ENCODE measurements at places on chromosomes 7 and 10. TPM values are rescaled to one million over a fixed set of nuclear protein-coding genes. Genes with fewer than 3 reads are reported as not detected.

Gene LIPF
- not detected for total RNA-seq

GRCh38 chr7:121579639-121580038 is 183.5 kb upstream of the FAM3C start:
- DNase-seq: no peak
- H3K36me3 ChIP-seq: no peaks in the 10 kb centered on the region
- H3K4me1 ChIP-seq: no peaks in the 10 kb centered on the region
- H3K27ac ChIP-seq: no peak overlapping the region
- no peak overlapping the region for H3K4me3 ChIP-seq
- H3K27me3 ChIP-seq: peaks cover 8% of the 10 kb centered on the region

DNA sequence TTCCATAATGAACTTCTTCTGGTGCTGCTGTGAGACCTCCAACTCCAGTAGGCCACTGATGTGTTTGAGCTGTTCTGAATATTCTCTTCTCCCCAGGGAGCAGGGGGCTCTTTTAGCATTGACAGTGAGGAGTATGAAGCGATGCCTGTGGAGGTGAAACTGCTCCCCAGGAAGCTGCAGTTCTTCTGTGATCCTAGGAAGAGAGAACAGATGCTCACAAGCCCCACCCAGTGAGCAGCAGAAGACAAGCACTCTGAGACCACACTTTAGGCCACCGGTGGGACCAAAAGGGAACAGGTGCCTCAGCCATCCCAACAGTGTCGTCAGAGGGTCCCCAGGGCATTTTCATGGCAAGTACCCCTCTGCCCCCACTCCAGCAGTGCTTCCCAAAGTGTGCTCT is 49.3 kb downstream of the DENND11 start:
- H3K27ac ChIP-seq: no peak overlapping the region
- H3K36me3 ChIP-seq: peaks cover 2% of the 10 kb centered on the region
- no peak for DNase-seq

Gene AOC1
- not detected for total RNA-seq

DNA sequence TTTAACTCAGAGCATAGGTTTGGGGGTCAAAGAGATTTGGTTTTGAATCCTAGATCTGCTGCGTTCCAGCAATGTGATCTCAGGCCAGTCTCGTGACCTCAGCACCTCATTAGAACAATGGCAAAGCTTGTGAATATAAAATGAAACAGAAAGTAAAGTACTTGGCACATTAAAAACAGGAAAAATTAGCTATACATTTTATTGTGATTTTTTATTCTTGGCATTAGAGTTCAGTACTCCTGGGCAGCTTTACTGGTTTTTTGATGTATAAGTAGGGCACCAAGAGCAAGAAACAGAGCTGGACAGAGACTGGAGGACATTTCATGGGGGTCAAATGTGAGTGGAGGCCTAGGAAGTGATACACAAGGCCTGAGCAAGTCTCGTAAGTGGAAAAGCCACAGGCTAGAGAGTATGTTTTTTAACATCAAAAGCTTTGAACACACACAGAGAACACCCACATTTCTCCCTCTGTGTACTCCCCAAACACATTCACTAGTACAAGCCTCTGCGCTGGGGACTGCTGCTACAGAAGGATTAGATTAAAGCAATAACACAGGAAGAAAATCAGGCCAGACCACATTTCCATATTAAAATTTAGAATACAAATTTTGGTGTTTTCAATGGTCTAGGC is 157.2 kb upstream of the SLC25A13 start:
- H3K27ac ChIP-seq: peak overlapping the region; percentile 96
- H3K4me1 ChIP-seq: peaks cover 13% of the 10 kb centered on the region
- DNase-seq: no peak

DNA sequence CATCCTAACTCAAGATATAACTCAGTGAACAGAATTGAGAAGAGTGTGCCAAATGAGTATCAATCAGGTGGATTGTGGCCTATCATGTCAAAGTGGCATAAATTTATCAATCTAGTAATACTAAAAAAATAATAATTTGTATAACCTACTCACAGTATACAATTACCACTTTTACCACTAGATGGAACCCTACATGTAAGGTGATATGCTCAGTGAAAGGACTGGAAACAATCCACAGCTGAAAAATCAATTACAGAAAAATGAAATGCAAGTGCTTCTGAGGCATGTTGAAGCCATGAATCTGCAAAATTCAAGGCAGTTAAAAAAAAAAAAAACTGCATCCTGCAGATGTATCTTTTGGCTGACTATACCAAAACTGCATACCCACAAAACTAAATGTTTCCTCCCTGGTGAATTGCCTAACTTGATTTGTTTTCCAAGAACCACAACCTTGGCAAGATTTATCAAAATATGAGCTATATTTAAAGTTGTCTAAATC is 13.9 kb downstream of the ARHGAP19 start:
- no peaks in the 10 kb centered on the region for H3K27me3 ChIP-seq
- no peaks in the 10 kb centered on the region for H3K36me3 ChIP-seq

- H3K27ac ChIP-seq: peak overlapping the region; percentile 39
- no peak for DNase-seq
- H3K27me3 ChIP-seq: no peaks in the 10 kb centered on the region
These were observed 334.8 kb upstream of the GALNT17 start for GRCh38 chr7:70797109-70797514.

Gene PRPS1L1
- not detected for total RNA-seq

- no peak overlapping the region for H3K27ac ChIP-seq
- H3K27me3 ChIP-seq: peaks cover 9% of the 10 kb centered on the region
- no peak for DNase-seq
- no peaks in the 10 kb centered on the region for H3K36me3 ChIP-seq
- no peak overlapping the region for H3K4me3 ChIP-seq
- no peaks in the 10 kb centered on the region for H3K4me1 ChIP-seq
These were observed 300.8 kb downstream of the GRID1 start for GRCh38 chr10:86065711-86066251.

Gene KNDC1
- total RNA-seq: 0.28 TPM

DNA sequence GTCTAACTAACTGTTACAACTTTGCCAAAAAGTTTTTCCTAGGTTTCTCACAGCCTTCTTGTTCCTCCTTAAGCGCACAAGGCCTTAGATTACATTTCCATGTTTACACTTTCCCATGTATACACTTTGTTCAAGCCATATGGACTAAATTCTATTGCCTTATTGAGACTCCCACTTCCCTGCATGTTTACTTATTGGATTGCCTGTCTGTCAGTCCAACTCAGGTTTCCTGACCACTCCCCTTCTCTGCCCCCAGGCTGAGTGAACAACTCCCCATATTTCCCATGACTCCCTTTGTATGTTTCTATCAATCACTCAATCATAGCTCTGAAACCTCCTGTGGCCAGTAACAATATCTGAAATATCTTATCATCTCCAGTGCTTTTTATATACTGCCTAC is 43.0 kb downstream of the SLC25A40 start:
- peaks cover 4% of the 10 kb centered on the region for H3K36me3 ChIP-seq
- H3K4me3 ChIP-seq: no peak overlapping the region
- no peak overlapping the region for H3K27ac ChIP-seq
- no peaks in the 10 kb centered on the region for H3K4me1 ChIP-seq
- no peak for DNase-seq
- H3K27me3 ChIP-seq: no peaks in the 10 kb centered on the region

- no peak overlapping the region for H3K27ac ChIP-seq
- no peak overlapping the region for H3K4me3 ChIP-seq
- DNase-seq: no peak
- H3K4me1 ChIP-seq: no peaks in the 10 kb centered on the region
These were observed 8.7 kb upstream of the GRIFIN start for GRCh38 chr7:2484868-2485267.

GRCh38 chr10:124369986-124370385 is 48.7 kb downstream of the OAT start:
- no peaks in the 10 kb centered on the region for H3K4me1 ChIP-seq
- H3K27ac ChIP-seq: no peak overlapping the region
- no peaks in the 10 kb centered on the region for H3K36me3 ChIP-seq

DNA sequence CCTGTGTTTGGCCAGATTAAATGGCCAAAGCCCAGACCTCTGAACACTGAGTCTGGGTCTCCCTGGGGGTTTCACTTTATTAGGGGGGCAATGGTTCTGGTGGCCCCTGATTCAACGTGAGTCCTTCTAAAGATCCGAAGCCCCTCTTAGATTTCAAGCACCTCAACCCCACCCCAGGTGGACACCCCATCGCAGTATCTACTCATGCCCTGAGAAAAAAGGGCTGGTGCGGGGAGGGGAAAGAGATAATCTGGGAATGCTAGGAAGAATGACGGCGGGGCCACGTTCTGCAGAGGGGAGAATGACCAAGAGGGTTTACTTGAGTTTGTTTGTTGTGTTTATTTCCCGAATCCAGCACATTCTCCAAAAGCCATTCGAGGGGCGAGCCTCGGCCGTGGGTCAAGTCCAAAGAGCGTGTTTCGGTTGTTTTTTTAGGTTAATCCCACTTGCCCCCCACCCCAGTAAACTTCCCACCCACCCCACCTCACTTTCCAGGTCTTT is 832 bp downstream of the PDLIM1 start:
- H3K27me3 ChIP-seq: peaks cover 61% of the 10 kb centered on the region
- DNase-seq: no peak
- H3K36me3 ChIP-seq: no peaks in the 10 kb centered on the region
- peak overlapping the region; percentile 63 for H3K4me3 ChIP-seq

Gene ADAM22
- total RNA-seq: 2.5 TPM

- H3K36me3 ChIP-seq: peaks cover 9% of the 10 kb centered on the region
- H3K4me3 ChIP-seq: peak overlapping the region; percentile 71
- H3K4me1 ChIP-seq: peaks cover 58% of the 10 kb centered on the region
- no peak overlapping the region for H3K27ac ChIP-seq
- DNase-seq: no peak
These were observed 106.5 kb upstream of the INSIG1 start for GRCh38 chr7:155191137-155191536.

Gene C10orf71
- not detected for total RNA-seq

Gene CUBN
- total RNA-seq: 0.76 TPM

DNA sequence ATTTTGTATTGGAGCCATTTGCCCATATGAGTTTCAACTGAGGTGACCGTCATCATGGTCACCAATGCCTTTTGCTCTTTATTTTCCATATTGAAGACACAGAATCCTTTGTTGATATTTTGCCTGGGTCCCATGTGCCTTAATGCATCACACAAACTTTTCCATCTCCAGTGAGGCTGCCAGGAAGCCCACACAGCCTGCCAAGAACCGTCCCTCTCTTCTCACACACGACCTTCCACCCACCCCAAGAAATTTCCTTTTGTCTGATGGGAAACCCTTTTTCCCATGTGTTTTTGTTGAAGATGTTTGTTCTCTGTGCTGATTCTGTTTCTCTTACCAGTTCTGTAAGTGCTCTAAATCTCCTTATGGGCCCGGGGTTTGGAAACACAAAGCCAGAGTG is 168.9 kb downstream of the CSTF2T start:
- H3K27me3 ChIP-seq: no peaks in the 10 kb centered on the region
- H3K4me3 ChIP-seq: no peak overlapping the region
- no peak overlapping the region for H3K27ac ChIP-seq
- DNase-seq: no peak
- H3K4me1 ChIP-seq: no peaks in the 10 kb centered on the region
- H3K36me3 ChIP-seq: no peaks in the 10 kb centered on the region

Gene UCMA
- not detected for total RNA-seq

Gene SHH
- total RNA-seq: 0.10 TPM

DNA sequence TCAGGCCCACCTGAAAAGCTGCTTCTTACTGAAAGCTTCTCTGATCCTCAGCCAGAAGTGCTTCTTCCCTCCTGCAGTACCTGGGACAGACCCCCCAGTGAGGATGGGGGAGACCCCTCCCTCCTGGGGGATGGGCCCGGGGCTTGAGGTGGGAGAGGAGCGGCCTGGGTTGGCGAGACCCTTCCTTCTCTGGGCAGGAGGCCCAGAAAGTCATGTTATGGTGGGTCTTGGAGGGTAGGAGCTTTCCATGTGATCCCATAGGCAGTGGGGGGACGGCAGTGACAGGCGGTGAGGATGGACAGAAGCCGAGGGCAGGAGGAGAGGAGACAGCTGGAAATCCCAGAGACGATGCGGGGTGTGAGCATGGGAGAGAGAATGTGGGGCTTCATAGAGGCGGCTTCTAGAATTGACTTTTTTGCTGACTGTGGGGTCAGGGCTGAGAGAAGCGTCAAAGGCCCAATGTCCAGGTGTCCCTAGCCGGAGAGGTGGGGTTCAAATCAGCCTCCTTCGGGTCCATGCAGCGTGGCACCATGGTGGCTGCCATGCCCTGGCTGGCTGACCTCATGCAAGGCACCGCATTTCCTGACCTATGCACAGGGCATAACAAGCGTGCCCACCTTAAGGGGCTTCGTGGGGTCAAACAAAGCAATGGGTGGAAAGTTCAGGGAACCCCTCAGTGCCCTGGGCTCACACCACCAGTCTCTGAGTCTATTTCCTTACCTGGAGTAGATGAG is 154.0 kb downstream of the UBE2H start:
- no peak for DNase-seq
- no peaks in the 10 kb centered on the region for H3K36me3 ChIP-seq
- H3K4me3 ChIP-seq: no peak overlapping the region
- no peaks in the 10 kb centered on the region for H3K4me1 ChIP-seq

GRCh38 chr10:96089670-96090462 is 40.2 kb upstream of the ZNF518A start:
- H3K36me3 ChIP-seq: peaks cover 2% of the 10 kb centered on the region
- peaks cover 3% of the 10 kb centered on the region for H3K4me1 ChIP-seq
- peak overlapping the region; percentile 93 for H3K4me3 ChIP-seq
- peaks cover 31% of the 10 kb centered on the region for H3K27me3 ChIP-seq
- DNase-seq: peak; percentile 93
- H3K27ac ChIP-seq: peak overlapping the region; percentile 98

GRCh38 chr7:117630907-117631564 is 151.2 kb downstream of the CFTR start:
- H3K36me3 ChIP-seq: no peaks in the 10 kb centered on the region
- no peak overlapping the region for H3K27ac ChIP-seq
- no peak for DNase-seq
- no peak overlapping the region for H3K4me3 ChIP-seq

Gene IFIT1
- 2.7 TPM for total RNA-seq

Gene TMEM184A
- not detected for total RNA-seq

GRCh38 chr7:24951441-24951980 is 28.5 kb downstream of the OSBPL3 start:
- DNase-seq: no peak
- no peak overlapping the region for H3K27ac ChIP-seq
- no peaks in the 10 kb centered on the region for H3K36me3 ChIP-seq
- H3K4me3 ChIP-seq: no peak overlapping the region

GRCh38 chr10:124672181-124672638 is 72.0 kb downstream of the FAM53B start:
- peaks cover 5% of the 10 kb centered on the region for H3K36me3 ChIP-seq
- H3K27me3 ChIP-seq: no peaks in the 10 kb centered on the region
- H3K4me3 ChIP-seq: peak overlapping the region; percentile 42
- DNase-seq: no peak

DNA sequence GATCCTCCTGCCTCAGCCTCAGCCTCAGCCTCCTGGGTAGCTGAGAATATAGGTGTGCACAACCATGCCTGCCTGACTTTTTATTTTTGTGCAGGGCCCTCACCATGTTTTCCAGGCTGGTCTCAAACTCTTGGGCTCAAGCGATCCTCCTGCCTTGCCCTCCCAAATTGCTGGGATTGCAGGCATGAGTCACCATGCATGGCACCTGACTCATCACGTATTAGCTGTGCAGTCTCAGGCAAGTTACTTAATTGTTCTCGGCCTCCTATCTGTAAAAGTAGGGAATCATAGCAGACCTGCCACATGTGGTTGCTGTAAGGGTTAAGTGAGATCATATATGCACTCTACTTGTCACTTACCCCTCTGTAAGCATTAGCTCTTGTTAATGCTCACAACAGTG is 117.2 kb downstream of the ANLN start:
- H3K4me1 ChIP-seq: no peaks in the 10 kb centered on the region
- H3K36me3 ChIP-seq: peaks cover 5% of the 10 kb centered on the region
- H3K27ac ChIP-seq: no peak overlapping the region
- H3K4me3 ChIP-seq: no peak overlapping the region
- peaks cover 12% of the 10 kb centered on the region for H3K27me3 ChIP-seq

- H3K27ac ChIP-seq: no peak overlapping the region
- H3K27me3 ChIP-seq: no peaks in the 10 kb centered on the region
- no peaks in the 10 kb centered on the region for H3K36me3 ChIP-seq
- DNase-seq: no peak
These were observed 335.4 kb downstream of the PTPRN2 start for GRCh38 chr7:158252081-158252836.

Measured in activated T-cell treated with anti-CD3 and anti-CD28 coated beads, Interleukin-2, amount 50 U/mL, for 72 hours (primary cell).